ENCODE measurements at places on chromosomes 1 and 21.
A peak's percentile ranks its signal among the peaks of the same experiment; 100 is the strongest.

GRCh38 chr1:156601892-156602291, 613 bp upstream of the GPATCH4 start:
- no peak for DNase-seq

- DNase-seq, result no peak
Measured at GRCh38 chr21:20944139-20944538, 54.1 kb upstream of the NCAM2 start.

GRCh38 chr1:79507770-79508169, 501.2 kb upstream of the ADGRL4 start:
- no peak for DNase-seq

DNA sequence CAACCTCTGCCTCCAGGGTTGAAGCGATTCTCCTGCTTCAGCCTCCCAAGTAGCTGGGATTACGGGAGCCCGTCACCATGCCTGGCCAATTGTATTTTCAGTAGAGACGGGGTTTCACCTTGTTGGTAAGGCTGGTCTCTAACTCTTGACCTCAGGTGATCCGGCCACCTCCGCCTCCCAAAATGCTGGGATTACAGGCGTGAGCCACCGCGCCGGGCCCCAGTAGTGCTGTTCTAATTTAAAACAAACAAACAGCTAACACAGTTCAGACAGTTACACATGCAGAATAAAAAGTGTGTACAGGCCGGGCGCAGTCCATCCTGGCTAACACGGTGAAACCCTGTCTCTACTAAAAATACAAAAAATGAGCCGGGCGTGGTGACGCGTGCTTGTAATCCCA, 35.6 kb upstream of the OPRD1 start:
- no peak for DNase-seq

DNA sequence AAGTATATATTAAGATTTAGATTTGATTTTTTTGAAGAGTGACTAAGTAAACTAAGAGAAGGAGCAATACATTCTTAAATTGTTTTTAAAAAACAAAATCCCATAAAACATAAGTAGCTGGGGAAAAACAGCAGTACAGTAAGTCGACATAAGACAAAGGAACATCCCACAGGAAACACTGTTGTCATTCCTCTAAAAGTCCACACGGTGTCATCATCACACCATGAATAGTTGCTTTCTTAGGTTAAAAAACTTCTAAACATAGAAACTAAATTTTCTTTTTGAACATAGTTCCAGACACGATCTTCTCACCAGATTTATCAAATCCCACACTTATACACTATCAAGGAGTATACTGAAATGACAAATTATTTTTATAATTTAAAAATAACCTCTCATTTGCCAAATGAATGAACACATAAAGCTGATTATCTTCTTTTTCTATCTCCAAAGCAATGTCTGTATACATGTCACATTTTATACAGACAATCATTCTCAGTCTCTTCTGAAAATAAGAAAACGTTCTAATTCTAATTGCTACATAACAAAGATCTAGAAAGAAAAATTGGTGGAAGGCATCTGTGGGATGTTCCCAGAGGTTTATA, 15.8 kb downstream of the ODF2L start:
- peak; percentile 22 for DNase-seq

- DNase-seq, result no peak
Measured at GRCh38 chr1:11062965-11063401, 3.2 kb upstream of the SRM start.

DNA sequence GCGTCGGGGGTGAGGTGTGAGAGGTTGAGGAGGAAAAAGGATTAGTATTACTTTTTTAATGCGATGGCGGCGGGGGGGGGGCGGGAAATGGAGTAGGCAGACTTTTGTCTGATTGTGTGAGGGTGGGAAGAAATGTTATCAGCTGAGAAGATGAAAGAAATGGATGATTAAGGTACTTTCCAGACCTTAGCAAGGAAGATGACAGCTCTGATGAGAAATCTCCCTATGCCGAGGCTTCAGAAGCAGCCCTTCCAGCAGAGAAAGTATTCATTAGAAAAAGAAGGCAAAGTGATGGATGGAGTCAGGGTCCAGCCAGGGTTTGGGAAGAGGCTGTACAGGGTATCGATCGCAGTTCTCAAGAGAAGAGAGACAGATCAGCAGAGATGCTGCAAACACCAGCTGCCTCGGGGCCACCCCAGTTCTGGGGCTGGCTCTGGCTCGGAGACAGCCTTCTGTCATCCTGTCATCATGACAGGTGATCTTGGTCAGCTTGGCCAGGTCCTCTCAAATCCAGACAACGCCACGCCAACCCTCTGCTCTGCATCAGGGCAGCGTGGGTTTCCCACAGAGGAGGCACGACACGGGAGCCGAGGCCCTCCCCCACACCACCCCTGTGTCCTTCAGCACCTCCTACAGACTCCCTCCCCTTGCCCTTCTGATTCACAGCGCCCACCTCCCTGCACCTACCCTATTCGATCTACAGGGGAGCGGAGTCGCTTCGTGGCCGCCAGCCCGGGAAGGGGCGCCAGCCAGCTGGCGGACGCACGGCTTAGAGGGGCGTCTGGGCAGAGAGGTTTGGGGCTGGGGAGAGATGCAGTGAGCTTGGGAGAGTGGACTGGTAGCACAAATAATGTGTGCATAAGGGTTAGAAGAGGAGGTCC, 674 bp upstream of the ATXN7L2 start:
- peak; percentile 75 for DNase-seq

DNA sequence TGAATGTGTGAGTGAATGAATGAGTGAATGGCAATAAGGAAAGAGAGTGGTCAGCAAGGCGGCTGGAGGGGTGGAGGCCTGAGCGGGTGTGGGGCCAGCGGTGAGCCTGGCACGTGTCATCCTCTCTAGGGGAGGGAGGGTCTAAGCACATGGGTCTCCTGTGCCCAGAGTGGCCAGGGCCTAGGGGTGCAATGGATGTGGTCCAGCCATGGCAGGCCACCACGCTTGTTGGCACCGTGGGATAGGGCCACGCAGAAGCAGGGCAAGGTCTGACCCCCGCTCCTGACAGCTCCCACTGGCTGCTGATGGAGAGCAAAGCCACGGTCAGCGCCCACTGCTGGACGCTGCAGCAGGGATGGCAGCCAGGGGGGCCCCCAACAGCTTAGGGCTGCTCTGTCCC, 19.5 kb upstream of the SPSB1 start:
- no peak for DNase-seq

DNA sequence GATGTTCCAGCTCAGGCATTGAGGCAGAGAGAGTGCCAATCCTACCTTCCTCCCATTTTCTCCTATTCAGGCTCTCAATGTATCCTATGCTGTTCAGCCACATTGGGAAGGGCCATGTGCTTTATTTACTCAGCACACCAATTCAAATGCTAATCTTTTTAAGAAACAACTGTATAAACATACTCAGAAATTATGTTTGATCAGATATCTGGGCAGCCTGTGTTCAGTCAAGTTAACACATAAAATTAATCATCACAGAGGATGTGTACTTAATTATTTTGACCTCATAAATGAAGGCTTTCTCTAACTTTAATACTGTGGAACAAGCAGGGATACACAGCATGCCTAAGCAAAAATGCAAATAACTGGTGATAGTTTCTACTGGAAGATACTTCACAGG, 149.8 kb downstream of the NCAM2 start:
- DNase-seq, result no peak

DNA sequence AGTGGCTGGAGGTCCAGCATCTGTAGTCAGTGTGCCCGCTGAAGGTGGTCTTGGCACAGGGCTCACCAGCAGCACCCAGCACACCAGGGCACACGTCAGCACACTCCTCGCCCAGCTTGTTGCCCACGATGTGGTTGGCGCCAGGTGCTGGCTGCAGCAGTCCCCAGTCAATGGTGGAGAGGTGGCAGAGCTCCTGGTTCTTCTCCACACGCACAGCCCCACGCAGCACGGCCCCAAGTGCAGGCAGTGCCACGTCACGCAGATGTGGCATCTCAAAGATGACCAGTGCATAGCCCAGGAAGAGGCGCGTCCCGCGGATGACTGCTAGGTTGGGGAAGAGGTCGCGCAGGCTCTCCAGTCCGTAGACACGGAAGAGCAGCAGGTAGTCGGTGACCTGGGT, 5.2 kb downstream of the INSRR start:
- no peak for DNase-seq

GRCh38 chr1:15352128-15352957, 57.3 kb upstream of the EFHD2 start:
- no peak for DNase-seq

DNA sequence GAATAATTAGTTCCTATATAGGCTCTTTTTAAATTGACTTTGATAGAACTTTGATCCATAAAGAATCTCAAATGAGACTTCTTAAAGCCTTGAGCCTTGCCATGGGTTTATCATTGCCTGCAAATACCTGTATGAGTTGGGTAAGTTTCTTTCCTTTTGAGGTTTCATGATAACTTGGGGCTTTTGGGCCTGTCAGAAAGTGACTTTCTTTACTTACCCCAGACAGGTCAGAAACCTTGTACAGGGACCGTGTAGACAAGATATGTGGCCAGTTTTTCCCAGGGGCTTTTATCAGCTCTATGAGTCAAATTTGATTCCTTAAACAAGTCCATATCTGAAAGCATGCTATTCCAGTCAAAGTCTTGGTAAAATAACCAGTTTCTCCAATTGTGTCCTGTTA, 17.3 kb downstream of the KCTD3 start:
- no peak for DNase-seq

DNA sequence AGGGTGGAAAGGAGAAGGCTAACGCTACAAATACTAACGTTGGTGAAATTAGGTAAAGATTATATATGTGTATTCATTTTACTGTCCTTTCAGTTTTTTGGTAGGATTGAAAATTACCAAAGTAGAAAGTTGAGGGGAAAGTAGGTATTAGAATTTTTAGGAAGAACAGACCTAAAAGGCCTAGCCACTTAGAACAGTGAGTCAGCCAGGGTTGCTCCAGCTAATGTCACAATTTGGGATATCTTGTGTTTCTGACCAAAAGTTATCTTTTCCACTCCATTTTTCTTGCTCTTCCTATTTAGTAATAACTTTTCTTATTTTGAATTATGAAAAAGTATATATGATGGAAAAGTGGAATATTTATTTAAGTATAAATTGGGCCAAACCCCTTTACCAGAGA, 40.1 kb downstream of the F3 start:
- DNase-seq, result no peak

GRCh38 chr1:58586271-58586670, 9.2 kb upstream of the TACSTD2 start:
- DNase-seq, result no peak

GRCh38 chr1:22217811-22218460, 75.0 kb upstream of the WNT4 start:
- DNase-seq, result no peak

DNA sequence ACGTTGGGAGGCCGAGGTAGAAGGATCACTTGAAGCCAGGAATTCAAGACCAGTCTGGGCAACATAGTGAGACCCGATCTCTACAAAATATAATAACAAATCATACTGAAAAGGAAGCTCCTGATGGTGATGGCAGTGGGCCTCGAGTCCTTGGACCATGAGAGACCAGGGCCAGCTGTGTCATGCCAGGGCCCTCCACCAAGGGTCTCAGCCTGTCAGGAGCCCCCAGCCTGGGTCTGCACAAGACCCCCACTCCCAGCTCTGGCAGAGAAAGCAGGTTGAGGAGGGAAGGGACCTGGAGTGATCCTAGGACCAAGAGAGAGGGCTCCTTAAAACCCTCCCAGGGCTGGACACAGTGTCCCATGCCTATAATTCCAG, 6.7 kb upstream of the CTRC start:
- no peak for DNase-seq

DNA sequence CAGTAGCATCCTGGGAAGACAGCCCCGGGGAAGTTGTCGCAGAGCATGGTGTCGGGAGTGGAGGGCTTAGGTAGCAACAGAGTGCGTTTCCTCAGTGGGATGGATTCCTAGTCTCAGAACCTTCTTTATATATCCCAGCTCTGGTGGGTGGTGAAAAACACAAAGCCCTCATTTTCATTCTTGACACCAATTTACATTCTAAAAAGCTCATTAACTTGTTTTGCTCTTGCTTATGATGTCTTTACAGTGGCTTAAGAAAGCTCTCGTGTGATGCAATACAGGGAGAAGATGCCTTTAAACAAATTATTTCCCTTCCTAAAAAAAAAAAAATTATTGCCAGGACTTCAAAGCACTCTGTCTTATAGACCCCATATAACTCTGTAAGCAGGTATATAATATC, at the start of gene KRTAP8-1:
Gene KRTAP8-1, minus strand, starts transcription at position 101 of the 400 bp plus-strand sequence. Its CDS starts 54 bp downstream, at position 47.
- DNase-seq, result no peak

- no peak for DNase-seq
Measured at GRCh38 chr1:23423415-23424292, 894 bp downstream of the TCEA3 start.

DNA sequence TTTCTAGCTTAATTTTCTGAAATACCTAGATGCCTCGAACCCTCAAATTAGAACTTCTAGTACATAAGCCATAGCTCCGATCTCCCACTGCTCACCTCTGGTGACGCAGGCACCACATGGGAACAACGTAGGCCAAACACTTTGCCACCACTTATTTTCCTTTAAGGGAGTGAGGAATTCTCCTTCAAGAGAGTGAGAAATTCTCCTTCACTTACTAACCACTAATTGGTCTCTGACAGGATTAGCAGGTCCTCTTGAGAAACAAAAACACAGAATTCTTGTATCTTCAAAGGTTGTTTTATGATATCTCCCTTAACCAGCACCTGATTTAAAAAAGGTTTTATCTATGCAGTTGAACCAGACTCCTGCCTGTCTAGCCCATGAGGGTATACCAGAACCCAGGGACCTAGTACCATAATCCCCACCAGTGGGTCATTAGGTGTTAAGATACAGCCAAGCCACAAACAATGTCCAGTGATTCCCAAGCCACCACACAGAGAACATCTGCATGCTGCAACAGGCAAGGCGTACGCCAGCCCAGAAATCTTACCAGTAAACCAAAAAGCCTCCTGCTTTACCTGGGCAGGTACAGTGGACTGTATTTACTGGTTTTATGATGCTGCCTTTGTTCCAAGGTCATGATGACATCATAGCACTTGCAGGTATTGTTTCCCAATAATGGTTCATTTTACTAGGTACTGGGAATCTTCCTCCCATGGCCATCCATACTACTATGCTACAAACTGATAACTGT, 20.3 kb upstream of the CXADR start:
- DNase-seq, result no peak

DNA sequence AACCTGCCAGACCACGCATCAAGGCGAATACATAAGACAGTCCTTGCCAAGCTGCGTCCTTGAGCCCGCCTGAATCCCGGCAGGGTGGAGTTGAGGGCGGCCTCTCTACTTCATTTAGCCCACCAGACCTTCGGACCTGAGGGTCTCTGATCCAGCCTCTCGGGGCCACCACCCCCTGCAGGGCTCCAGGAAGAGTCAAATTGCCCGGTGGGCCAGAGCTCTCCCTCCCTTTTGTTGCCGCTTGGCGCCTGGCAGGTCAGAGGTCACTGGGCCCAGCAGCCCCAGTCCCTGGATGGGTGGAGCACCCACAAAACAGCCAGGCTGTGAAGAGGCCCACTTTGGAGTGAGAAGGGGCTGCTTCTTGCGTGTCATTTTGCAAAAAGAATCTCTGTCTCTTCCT, 9.0 kb downstream of the GNG4 start:
- DNase-seq, result no peak
